Testis (tissue), 5 donors: ENCODE measurements at places on chromosomes 13 and 19. TPM values are rescaled to one million over a fixed set of nuclear protein-coding genes. Genes with fewer than 3 reads are reported as not detected.

The TMEM259 gene
- polyA plus RNA-seq, result 164 TPM

The GFY gene
- polyA plus RNA-seq, result 0.80 TPM

The BRCA2 gene
- 4.9 TPM for polyA plus RNA-seq

The TIMM29 gene
- polyA plus RNA-seq, result 20.2 TPM

The KCTD15 gene
- 26.3 TPM for polyA plus RNA-seq
